ENCODE measurements at places on chromosomes 2 and 18. TPM values are rescaled to one million over a fixed set of nuclear protein-coding genes. Genes with fewer than 3 reads are reported as not detected.

DNA sequence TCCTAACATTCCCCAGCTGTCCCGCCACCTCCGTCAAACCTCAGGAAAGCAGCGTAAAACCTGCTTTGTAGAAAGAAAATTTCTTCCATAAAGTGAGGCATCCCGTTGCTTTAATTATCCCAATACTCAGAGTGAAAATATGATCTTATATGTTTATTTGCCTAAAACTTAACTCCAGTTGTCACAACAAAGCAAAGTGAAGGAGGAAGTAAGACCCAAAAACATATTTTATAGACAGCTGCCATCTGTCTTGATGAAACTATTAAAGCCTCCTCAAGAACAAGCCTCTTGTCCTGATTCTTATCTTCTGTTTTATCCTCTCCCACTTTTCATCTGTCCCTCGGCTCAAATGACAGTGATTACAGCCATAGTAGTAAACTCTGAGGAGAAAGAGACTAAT is 28.9 kb upstream of the LPIN2 start:
- no peak for DNase-seq

DNA sequence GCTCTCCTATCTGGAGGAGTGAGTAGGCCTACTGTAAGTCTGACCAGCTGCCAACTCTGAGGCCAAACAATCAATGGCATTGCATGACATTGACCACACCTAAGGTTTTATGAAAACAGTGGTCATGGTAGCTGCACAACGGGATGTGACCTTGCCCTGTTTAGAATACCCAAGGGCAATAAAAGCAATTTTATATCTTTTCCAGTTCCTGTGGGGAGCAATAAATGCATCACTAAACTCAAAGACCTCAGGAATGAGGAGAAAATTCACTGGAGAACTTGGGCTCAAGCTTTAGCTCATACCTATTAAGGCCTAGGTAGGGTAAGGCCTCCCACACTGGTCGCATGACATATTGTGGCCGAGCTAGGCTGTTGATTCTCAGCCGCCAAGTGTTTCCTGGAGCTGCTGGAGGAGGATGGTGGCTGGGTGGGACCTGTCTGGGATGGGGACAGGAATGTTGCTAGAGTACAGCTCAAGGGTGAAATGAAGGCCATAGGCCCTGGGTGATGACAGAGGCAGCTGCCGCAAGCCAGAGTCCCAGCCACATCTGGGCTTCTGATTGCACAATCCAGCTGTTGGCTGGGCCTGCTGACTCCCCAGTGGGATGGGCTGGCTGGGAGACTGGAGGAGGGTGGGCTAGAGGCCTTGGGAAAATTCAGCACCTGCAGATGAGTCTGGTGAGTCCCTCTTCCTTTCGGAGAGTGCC is 313.7 kb downstream of the CYP26B1 start:
- no peak for DNase-seq

DNA sequence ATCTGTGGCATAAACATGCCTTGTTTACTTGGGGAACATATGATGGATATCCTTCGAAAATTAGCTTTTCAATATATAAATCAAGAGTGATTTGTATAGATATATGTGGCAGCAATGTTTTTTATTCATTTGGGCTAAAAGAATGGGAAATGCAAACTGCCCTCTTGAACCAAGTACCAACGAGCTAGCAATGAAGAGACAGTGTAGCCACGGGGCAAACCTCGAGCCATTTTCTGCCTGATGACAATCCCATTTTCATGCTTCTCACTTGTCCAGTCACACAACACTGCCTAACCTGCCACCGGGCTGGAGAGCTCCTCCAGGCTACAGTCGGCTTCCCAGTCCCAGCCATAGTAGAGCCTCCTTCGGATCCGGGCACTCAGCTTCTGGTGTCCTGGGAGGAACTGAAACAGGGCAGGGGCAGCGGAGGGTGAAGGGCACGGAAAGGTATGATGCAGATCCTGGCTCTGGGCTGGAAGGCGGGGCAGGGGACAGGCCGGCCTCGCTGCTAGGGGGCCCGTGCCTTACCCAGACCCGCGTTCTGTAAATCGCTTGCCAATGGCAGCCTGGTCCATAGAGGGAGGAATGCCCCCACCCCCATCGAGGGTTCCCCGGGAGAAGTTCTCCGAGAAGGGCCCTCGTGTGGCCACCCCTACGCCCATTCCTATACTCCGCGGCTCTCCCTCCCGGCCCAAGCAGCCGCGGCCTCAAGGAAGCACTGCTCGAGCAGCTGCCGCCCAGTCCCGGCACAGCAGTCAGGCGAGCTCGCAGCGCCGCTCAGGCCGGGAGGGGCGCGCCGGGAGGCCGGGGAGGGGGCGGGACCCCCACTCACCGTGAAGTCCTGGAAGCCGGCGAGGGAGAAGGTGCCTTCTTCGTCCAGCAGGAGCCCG is 552 bp downstream of the CNPPD1 start:
- DNase-seq, result peak; percentile 81

- DNase-seq, result no peak
Observed at GRCh38 chr2:13481201-13481600, 764.5 kb downstream of the TRIB2 start.

GRCh38 chr2:75055820-75056675 is 97.6 kb downstream of the POLE4 start:
- DNase-seq, result peak; percentile 73

DNA sequence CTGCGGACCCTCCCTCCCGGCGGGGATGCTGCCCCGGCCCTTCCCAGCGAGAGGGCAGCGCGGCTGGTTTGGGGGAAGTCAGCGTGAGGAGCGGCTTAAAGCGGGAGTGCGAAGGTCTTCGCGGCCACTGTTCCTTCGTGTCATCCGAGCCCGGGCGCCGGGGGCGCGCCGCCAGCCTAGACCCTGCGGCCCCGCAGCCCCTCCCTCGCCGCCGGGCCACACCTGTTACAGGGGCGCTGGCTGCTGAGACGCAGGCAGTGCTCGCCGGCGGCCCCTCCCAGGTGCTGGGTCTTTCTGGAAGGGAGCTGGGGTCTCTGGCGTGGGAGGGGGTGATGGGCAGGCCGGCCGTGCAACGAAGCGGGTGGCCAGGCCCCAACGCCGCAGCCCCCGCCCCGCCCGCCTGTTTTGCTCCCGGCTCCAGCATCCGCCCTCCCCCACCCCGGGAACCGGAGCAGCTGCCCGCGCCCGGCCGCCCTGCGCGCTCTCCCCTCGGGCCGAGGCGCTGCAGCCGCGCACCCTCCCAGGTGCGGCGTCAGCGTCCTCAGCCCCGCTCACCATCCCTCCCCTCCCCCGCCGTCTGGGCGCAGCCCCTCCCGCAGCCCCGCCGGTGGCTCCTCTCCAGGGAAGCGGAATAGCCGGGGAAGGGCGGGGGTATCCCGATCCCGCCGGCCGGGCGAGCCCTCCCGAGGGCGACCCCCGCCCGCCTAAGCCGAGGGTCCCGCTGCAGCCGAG is 727 bp downstream of the KIF1A start:
- peak; percentile 79 for DNase-seq

DNA sequence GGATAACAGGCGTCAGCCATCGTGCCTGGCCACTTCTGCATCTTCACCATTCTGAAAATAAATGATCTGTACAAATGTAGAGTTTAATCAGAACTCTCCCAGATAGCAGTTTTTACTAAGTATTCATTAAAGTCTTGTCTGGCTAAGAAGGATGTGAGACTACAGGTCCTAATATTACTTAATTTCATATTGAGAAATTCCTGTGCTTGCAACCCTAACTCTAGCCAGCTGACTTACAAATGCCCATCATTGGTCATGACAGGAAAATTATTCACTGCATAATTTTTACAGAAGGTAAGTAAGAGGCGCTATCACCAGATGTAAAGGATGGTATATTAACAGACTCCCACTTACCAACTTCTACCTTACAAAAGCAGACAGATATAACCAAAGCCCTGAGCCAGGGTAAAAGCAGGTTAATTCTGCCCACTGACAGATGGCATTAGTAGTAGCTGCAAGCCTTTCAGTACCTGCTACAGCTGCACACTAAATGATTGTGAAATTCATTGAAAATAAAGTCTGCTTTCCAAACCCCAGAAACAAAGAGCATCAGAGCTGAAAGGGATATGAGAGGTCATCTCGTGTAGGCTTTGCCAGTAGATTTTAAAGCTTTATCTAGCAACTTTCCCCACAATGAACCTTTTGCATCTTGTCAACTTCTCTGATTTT is 271.3 kb upstream of the STON1 start:
- no peak for DNase-seq

- no peak for DNase-seq
Observed at GRCh38 chr2:152134488-152135280, 35.8 kb upstream of the CACNB4 start.

GRCh38 chr2:43400508-43400907 is 174.1 kb upstream of the ZFP36L2 start:
- no peak for DNase-seq

- peak; percentile 53 for DNase-seq
Observed at GRCh38 chr18:50218432-50219197, 23.7 kb upstream of the MYO5B start.

GRCh38 chr2:7346336-7346735 is 429.1 kb downstream of the RNF144A start:
- no peak for DNase-seq

GRCh38 chr2:171598713-171599319 is 76.5 kb downstream of the CYBRD1 start:
- DNase-seq, result peak; percentile 87

GRCh38 chr18:582465-582864 is 2.3 kb downstream of the CETN1 start:
- no peak for DNase-seq

GRCh38 chr2:200351815-200352214 is 45.3 kb downstream of the SPATS2L start:
- no peak for DNase-seq

CD226 gene
- total RNA-seq, result 0.06 TPM

ABCA12 gene
- total RNA-seq, result not detected

RAB3GAP1 gene
- total RNA-seq, result 71.2 TPM

ALPP gene
- total RNA-seq, result not detected

ZNF385B gene
- 22.9 TPM for total RNA-seq

All from neural progenitor cell (in vitro differentiated cells).